ENCODE measurements at places on chromosomes 12 and 14.

DNA sequence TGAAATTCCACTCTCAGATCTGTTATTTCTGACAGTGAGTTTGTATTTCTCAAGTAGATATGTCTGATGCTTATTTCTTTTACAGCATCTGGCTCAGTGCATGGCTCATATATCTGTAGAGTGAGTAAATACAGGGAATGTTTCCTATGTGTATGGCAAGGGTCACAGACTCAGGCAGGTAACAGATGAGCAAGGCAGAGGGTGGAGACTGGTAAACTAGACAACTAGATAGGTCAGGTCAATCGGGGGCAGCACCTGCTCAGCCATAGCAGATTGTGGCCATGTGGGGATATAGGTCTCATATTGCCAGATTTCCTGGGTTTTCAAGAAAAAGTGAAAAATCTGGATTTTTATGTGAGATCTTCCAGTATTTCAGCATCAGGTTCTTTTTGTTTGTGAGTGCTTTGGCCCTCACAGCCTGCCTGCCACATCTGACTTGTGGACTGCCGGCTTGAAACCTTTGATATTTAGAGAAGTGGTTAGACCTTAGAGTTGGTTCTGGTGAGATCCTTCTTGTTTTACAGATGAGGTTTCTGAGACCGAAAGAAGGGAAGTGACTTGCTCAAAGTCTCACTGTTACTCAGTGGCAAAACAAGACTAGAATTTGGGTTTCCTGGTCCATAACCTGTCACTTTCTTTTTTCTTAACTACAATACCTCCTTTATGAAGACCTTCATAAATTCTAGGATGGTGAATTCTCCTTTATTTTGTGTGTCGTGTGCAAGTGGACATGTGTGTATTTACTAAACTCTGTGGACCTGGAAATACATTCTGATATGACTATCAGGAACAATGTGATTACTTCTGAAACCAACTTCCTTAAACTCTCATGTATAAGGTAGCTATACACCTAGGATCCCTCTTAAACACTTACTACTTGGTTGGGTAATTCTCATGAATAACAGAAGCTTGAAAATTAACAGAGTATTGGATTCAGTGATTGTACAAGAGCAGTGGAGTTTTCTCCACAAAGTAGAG lies 34.4 kb downstream of the PROX2 start:
- DNase-seq: no peak

DNA sequence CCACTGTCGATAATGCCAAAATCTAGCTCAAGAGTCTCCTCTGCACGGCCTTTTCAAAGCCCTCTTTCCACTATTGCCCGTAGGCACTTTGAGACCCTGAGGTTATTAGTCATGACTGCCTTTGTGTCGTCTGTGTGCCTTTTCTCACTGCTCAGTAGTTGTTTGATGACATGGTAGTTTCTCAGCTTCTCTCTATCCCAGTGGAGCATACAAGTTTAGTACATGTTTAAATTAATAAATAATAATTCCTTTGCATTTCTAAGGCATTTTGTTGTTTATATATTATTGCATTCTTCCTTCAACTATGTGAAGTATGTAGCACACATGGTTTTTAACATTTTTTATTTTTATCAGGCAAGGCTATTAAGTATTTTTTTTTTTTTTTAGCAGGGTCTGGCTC lies 458.1 kb downstream of the PCNX1 start:
- DNase-seq: no peak

- DNase-seq: no peak
Measured at GRCh38 chr14:73749706-73750530, 35.7 kb upstream of the PNMA1 start.

DNA sequence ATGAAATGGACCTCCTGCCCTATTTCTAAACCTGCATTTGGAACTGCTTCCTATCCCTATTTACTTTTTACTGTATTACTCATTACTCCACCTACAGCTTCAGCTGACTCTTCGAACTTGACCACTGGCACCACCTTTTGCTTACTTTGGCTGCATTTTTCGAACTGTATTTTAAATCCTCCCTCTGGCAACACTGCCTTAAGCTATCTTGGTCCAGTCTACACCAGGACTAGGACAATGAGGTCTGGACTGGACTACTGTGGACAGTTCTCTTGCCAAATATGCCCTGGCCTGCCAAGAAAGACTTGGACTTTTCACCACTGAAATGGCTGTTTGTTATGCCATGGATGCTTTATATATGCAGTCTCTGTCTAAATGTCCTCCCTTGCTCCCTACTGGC lies 328.1 kb downstream of the BTG1 start:
- DNase-seq: no peak

- DNase-seq: no peak
Measured at GRCh38 chr12:2845280-2845679, 10.4 kb upstream of the NRIP2 start.

- DNase-seq: no peak
Measured at GRCh38 chr14:48842785-48843184, 743.4 kb downstream of the RPS29 start.

- DNase-seq: no peak
Measured at GRCh38 chr14:34365309-34365915, 96.6 kb downstream of the SPTSSA start.

DNA sequence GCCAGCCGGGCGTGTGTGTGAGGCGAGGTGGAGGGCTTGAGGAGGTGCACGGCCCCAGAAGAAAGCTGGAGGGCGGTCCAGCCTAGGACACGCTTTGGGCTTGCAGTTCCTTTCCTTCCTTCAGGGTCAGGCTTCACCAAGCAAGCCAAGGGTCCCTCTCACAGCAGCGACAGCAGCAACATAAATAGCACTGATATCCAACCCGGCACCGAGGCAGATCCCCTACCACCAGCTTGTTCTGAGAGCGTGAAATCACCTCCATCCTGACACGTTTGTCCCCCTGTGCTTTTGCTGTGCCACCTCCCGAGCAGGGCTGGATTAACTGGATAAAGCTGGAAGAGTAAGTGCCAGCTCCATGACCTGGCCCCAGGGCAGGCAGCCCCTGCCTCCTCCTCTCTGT lies 251.4 kb downstream of the CACNA1C start:
- DNase-seq: no peak

Measured in activated CD4-positive, alpha-beta T cell treated with anti-CD3 and anti-CD28 coated beads for 24 hours (primary cell).